ENCODE measurements at places on chromosomes 13 and 19.

GRCh38 chr13:110034031-110034549 is 247.7 kb upstream of the IRS2 start:
- DNase-seq, result no peak

GRCh38 chr13:83815598-83815997 is 66.7 kb downstream of the SLITRK1 start:
- no peak for DNase-seq

- DNase-seq, result no peak
Observed at GRCh38 chr13:71576571-71576970, 290.4 kb downstream of the DACH1 start.

GRCh38 chr13:64510747-64511146 is 2719.4 kb downstream of the PCDH9 start:
- DNase-seq, result no peak

GRCh38 chr13:40562975-40563349 is 103.5 kb downstream of the FOXO1 start:
- no peak for DNase-seq

DNA sequence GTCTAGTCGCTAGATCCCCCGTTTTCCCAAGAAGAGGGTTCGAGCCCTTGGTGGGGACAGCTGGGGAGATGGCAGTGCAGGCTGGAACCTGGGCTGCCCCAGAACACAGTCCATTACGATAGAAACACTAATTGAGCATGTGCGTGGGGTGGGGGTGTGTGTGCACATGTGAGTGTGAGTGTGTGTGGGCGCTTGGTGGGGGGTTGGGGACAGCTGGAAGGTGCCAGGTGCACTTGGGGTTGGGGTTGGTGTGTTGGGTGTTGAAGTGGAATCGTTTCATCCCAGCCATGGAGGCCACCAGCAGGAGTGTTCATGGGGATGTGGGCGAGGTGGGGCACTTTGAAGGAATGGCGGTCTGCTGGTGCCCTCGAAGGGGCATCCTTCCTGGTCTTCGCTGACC is 18.1 kb upstream of the NPAS1 start:
- no peak for DNase-seq

GRCh38 chr13:99007414-99007986 is 29.6 kb upstream of the DOCK9 start:
- no peak for DNase-seq

- no peak for DNase-seq
Observed at GRCh38 chr19:3788996-3789778, 3.0 kb upstream of the MATK start.

DNA sequence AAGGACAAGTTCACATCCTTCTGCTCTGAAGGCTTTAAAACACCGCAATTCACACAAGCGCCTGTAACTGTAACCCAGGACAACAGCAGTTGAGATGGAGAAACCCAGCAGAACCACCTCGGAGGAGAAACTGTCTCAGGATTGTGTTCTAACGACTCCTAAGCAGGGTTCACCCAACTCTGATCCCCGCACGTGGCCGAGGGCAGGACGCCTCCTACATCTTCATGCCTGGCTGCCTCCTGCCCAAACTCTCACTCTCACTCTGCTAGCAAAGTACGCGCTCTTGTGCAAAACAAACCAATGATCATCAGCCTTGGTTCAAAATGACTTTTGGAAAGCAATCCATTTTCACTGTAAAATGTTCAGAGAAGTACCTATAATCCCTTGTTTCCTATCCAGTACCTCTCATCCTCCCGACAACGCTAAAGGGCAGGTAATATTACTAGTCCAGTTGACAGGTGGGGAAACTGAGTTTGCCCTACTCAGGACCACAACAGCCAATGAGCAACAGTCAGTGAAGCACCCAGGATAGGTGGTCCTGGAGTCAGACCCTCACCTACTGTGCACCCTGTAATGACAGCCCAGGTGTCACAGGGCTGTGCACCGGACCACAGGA is 25.6 kb downstream of the EPS15L1 start:
- no peak for DNase-seq

DNA sequence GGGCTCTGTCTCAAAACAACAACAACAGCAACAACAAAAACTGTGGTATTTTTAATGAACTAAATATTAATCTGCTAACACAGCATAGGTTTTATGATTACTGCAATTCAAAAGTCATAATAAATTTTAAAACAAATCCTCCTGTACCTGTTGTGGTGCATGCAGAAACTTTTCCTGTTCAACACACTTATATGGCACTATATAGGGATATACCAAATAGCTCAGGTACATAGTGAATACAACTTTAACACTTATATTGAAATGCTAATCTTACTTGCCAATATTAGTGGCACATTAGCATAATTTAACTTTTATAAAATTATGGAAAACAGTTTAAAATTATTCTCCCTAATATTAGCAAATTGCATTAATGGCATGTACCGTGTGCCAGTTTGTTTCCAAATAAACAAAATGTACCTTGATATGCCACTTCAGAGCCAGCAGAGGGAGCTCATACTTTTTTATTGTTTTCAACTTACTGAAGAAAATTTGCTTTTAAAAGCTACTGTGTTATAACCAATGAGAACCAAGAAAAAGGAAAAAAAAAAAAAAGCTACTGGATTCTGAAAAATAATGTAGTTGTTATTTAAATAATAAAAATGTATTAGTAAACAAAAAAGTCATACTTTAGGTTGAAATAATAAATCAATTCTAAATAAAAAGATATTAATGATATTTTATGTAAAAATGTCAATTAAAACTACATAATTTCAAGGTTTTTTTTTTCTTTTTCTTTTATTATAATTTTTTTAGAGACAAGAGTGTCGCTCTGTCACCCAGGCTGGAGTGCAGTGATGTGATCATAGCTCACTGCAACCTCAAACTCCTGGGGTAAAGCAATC is 18.0 kb upstream of the RBM26 start:
- DNase-seq, result no peak

DNA sequence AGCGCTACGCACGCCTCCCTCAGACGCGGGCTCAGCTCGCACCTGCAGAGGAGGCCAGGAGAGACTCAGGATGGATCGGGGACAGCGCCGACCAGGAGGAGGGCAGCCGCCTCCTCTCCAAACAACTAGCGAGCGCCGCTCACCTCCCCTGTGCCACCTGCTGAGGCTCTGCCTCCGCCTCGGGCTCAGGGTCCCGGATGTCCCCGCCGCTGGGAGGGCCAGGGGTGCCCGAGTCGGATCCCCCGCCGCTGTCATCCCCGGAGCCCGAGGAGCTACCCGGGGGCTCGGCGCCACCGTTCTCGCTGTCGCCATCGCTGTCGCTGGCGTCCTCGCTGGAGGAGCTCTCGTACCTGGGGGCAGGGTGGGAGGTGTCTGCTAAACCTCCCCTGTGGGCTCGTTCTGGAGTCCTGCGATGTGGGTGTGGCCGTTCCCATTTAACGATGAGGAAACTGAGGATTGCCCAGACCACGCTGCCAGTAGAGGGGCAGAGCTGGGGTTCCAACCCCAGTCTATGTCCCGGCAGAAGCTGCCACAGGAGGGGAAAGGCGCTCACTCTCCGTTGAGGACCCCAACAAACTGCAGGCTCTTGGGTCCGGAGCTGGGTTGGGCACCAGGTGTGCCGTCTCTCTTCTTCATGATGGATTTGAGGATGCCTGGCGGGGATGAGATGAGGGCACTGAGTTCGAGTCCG is 9.2 kb downstream of the KANK3 start:
- no peak for DNase-seq

DNA sequence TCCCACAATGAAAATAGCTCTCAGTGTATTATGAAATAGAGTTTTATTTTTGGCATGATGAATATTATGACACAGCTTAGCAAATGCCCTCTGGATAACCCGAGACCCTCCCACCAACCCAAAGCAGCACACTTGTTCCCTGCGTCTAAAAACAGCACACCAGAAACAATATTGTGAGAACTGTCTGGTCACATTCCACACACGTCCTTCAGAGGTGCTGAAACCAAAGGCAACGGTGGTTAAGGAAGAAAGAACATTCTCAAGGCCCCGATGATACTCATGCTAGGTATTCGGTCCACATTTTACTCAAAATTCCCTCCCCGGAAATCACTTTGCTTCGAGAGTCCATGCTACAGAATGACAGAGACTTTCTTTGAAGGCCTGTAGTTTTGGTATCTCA is 156.7 kb downstream of the SLC7A1 start:
- DNase-seq, result no peak

- no peak for DNase-seq
Observed at GRCh38 chr13:30164146-30164545, 143.2 kb downstream of the KATNAL1 start.

DNA sequence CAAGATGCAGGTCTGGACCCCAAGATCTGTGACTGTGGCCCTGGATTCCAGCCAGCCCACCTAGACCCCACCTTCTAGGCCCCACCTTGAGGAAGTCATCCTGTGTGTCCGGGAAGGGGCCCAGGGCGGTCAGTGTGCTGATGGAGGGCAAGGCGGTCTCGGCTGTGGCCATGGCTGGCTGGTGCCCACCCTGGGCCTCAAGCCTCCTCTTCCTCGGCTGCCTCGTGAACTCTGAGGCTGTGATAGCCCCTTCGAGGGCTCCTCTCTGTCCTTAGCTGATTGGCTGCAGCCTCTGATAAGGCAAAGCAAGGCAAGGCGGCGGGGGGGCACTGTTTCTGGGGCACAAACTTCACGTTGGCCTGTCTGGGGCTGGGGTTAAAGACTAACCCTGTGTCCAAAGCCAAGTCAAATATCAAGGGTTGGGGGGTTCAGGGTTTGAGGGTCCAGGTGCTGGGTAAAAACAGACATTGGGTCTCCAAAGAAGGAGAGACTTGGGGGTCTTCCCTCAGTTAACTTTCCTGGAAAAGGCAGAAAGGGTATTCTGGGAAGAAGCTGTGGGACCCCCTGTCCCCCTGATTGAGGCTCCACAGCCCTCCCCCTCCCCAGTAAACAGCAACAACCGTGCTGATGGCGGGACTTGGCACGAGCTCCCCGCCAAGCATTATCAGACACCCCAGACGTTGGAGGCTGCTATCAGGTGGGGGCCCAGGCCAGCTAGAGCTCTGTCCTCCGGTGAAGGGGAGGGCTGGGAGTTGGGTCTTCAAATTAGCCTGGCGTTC is at the start of gene KLF1:
TSS of gene KLF1 (minus strand) at position 233 of the 779 bp plus-strand sequence. CDS start at position 172, 61 bp downstream.
- DNase-seq, result no peak

GRCh38 chr13:35789335-35790165 is 313.1 kb upstream of the MAB21L1 start:
- DNase-seq, result no peak

DNA sequence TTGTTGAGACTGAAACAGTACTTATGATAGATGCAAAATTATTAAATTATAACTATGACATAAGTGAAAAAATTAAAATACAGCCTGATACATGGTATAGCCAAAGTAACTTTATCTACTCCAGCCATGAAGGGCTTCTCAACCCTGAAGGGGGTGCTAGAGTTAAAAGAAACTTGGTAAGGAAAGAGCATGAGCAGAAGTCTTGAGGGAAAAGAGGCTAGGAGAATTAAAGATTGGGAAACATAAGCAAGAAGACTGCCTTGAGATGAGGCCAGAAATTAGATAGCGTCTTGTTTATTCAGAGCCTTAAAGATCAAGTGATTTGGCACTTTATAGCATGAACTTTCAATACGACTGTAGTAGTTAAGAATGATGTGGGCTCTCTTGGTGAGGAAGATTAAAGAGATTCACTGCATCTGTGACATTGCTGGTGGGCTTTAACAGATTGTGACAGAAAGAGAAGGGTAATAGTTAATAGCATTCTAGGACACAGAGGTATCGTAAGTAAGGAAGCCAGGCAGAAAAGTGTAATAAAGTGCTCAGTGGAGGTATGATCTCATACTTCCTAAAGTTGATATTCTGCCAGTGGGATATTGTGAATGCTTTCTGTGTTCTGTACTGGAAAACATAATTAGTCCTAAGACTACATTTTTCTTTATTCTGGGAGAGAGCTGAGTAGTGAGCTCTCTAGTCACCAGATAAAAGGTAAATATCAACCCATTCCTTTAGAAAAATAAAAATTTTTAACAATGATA is 385.4 kb upstream of the PRR20A start:
- no peak for DNase-seq

DNA sequence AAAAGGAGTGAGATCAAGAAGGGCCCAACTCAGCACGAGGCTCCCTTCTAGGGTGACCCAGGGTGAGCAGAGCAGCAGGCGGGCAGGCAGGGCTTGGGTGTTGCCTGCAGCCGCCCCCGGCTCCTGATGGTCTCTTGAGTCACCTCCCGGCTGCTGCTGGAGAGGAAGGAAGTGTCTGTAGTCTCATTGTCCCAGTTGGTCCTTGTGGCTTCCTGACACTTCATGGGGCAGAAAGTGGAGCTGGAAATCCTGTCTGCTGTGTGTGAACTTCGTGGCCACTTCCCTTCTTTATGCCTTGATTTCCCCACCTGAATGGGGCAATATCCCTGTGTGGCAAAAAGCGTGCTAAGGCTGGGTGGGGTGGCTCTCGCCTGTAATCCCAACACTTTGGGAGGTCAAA is 2.5 kb downstream of the MAP1S start:
- no peak for DNase-seq

DNA sequence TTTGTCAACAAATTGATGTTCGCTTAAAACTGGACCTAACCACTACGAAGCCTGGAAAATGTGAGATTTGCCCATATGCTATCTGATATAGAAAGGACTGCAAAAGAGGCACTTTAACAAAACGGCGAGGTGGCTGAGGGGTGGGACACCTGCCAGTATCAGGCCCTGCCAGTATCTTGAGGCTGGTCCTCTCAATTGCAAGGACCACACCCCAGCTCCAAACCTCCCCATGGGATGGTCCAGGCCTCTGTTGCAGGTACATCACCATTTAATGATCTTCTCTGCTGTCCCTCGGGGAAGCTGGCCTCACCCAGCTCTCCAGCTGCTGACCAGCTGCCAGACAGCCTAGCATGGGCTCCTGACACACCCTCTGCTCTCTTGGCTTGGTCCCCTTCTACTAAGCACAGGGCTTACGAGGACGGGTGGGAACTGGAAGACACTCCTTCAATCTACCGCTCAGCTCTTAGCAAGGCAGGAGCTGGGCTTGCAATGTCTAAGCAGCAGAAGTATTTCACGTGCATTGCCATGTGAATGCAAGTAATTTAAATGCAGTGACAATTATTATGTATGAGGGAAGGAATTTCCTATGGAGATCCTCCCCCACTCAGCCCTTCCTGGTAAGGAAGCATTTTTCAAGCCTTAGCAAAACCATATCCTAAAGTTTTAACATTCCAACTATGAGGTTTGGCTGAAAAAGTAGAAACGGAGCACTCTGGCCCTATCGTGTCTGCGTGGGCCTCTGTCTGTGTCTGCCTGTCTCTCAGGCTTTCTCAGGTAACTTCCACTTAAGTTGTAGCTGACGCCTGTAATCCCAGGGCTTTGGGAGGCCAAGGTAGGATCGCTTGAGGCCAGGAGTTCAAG is 63.9 kb downstream of the LATS2 start:
- DNase-seq, result no peak
